ENCODE measurements at places on chromosomes 6 and 20.
A peak's percentile ranks its signal among the peaks of the same experiment; 100 is the strongest.

DNA sequence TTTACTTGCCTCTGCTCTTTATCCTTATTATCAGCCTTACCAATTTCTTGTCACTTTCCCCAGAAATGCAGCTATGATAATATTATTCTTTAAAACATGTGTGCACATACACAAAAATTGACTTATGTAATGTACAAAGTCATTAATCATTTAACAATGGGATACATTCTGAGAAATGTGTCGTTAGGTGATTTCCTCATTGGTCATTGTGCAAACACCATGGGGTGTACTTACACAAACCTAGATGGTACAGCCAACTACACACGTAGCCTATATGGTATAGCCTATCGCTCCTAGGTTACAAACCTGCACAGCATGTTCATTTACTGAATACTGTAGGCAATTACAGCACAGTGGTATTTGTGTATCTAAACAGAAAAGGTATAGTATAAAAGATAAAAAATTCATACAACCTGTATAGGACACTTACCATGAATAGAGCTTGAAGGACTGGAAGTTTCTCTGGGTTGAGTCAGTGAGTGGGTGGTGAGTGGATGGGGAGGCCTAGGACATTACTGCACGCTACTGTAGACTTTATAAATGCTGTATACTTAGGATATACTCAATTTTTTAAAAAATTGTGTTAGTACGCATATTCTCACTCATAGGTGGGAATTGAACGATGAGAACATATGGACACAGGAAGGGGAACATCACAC, 56.9 kb downstream of the HIVEP1 start:
- no peak for DNase-seq

GRCh38 chr6:129766959-129767728, 57.2 kb upstream of the ARHGAP18 start:
- DNase-seq = peak; percentile 87

- peak; percentile 92 for DNase-seq
Measured at GRCh38 chr20:59495894-59496510, 108.3 kb upstream of the PHACTR3 start.

- no peak for DNase-seq
Measured at GRCh38 chr6:17015144-17015543, 86.7 kb upstream of the STMND1 start.

- peak; percentile 89 for DNase-seq
Measured at GRCh38 chr6:3750317-3751076, 1.0 kb downstream of the PXDC1 start.

DNA sequence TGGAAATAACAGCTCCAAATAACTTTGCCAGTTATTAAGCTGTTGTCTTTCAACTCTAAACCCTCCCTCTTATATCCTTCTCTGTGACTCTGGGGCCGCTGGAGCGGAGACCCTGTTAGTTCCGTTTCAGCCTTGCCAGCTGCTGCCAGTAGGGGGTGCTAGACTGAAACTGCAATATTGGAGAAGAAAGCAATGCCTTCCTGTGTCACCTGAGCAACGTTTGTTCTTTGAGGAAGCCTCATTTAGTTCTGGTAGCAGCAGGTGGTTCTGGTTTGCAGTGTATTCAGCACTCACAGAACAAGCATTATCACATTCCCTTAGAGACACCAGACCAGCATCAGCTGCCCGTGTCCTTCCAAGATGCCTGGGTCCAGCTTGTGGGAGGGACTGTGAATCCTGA, 22.9 kb upstream of the JAG1 start:
- no peak for DNase-seq

All from osteocyte (in vitro differentiated cells).